T-helper 17 cell (primary cell): ENCODE measurements at places on chromosomes 3 and 15.

- H3K4me3 ChIP-seq = no peak overlapping the region
- peaks cover 27% of the 10 kb centered on the region for H3K27me3 ChIP-seq
- peaks cover 2% of the 10 kb centered on the region for H3K36me3 ChIP-seq
- H3K27ac ChIP-seq = no peak overlapping the region
These were observed 33.9 kb upstream of the ACAN start for GRCh38 chr15:88769161-88769971.

DNA sequence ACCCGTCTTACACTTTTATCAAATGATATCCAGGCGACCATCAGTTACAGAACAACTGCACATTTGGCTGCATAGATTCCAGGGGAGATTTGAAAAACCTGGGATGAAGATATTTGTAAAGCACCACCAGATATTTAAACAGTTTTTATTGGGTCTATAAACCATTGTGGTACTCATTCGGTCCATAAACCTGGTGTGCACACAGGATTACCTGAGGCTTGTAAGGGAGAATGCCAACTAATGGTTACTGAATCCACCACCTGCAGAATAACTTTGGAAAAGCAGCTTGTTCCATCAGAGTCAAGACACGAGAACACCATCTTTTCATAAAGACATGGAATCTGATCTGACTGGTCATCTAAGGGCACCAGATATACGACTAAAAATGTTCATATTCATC, 80.6 kb downstream of the P3H2 start:
- no peak for DNase-seq
- peaks cover 42% of the 10 kb centered on the region for H3K27me3 ChIP-seq
- H3K36me3 ChIP-seq = no peaks in the 10 kb centered on the region
- no peak overlapping the region for H3K27ac ChIP-seq
- no peak overlapping the region for H3K4me3 ChIP-seq
- no peaks in the 10 kb centered on the region for H3K4me1 ChIP-seq

DNA sequence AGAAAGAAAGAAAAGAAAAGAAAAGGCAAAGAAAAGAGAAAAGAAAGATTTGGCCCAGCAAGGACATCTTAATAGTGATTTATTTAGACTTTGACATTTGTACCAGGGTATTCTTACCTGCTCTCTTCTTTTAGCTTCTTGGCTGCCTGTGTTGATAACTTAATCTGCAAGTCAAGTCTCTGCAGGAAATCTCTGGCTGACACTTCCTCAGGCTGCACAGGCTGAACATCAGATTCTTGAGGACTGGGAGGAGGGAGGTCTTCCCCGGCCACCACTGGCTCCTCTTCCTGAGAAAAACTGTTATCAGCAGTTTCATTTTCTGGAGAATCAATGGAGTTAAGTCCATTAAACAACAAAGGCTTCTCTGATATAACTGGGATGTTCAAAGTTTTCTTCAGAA, 12.8 kb downstream of the LYSMD2 start:
- H3K27ac ChIP-seq = peak overlapping the region; percentile 61
- no peak overlapping the region for H3K4me3 ChIP-seq
- H3K27me3 ChIP-seq = no peaks in the 10 kb centered on the region

- H3K4me3 ChIP-seq = no peak overlapping the region
- DNase-seq = no peak
- H3K27ac ChIP-seq = peak overlapping the region; percentile 56
- peaks cover 13% of the 10 kb centered on the region for H3K4me1 ChIP-seq
- peaks cover 6% of the 10 kb centered on the region for H3K36me3 ChIP-seq
These were observed 56.7 kb upstream of the LMOD3 start for GRCh38 chr3:69178838-69179739.

- H3K27me3 ChIP-seq = peaks cover 50% of the 10 kb centered on the region
- H3K27ac ChIP-seq = no peak overlapping the region
- DNase-seq = no peak
- H3K4me1 ChIP-seq = no peaks in the 10 kb centered on the region
These were observed 56.9 kb downstream of the MEGF11 start for GRCh38 chr15:66196602-66197001.

- peaks cover 5% of the 10 kb centered on the region for H3K36me3 ChIP-seq
- peaks cover 51% of the 10 kb centered on the region for H3K27me3 ChIP-seq
- no peak overlapping the region for H3K4me3 ChIP-seq
- no peak for DNase-seq
- no peak overlapping the region for H3K27ac ChIP-seq
- peaks cover 2% of the 10 kb centered on the region for H3K4me1 ChIP-seq
These were observed 34.7 kb downstream of the MOBP start for GRCh38 chr3:39501968-39502837.

DNA sequence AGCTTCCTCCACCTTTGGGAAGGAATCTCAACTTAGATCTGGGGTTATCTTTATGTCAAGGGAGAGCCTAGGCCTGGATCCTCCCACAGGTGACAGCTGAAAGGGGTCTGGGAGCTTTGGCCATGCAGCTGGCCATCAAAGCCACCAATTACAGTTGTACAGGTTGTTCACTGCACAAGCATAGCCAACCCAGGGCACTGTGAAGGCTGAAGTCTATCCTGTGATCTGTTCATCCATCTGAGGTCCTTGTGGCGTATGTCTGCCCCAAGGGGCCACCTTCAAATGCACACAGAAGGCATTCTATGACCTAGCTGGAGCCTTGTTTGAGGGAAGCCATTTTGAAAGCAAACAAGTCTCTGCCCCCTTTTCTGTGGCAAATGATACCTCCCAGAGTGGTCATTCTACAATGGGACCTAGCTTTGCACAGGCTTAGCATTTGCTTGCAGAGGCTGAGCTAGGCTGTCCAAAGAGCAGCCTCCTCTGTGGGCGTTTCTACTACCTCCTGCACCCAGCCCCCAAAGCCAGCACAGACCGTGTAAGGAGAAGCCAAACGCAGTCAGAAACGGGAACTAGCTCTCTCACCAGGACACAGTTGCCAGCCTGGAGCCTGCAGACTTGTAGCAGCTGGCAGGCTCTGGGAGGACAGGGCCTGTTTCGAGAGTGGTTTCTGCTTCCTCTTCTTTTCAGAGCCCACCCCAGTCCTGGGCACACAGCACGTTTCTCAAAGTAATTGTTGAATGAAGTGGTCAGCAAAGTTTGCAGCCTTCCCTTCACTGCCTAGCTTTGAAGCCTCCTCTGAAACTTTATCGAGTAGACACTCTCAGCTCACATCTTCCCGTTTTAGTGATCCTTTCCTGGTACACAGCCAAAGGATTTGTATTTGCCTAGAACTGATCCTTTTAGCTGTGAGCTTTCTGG, 157.3 kb upstream of the SMAD3 start:
- H3K27ac ChIP-seq = no peak overlapping the region
- H3K4me1 ChIP-seq = peaks cover 12% of the 10 kb centered on the region
- no peaks in the 10 kb centered on the region for H3K36me3 ChIP-seq

DNA sequence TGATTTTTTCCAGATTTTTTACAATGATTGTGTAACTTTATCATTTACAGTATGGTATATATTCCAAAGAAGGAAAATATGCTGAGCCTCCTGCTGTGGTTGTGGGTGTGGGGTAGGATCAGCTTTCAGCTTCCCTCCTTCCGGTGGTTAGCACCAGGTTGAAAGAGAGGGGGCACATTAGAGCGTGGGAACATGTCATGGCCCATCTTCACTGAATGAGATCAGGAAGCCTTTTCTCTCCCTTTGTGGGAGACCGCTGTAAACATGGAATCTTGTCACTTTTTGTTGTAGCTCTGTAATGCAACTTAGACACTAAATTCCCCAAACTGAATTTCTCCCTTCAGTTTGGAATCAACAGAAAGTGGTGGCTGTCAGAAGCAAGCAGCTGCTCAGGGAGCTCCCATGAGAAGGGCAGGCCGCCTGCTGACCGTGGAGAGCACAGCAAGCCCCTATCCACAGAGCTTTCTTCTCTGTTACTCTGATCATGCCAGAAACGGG, 86.7 kb upstream of the LIMD1 start:
- H3K4me1 ChIP-seq = no peaks in the 10 kb centered on the region
- no peaks in the 10 kb centered on the region for H3K36me3 ChIP-seq
